ENCODE measurements at places on chromosomes 2 and 18.

DNA sequence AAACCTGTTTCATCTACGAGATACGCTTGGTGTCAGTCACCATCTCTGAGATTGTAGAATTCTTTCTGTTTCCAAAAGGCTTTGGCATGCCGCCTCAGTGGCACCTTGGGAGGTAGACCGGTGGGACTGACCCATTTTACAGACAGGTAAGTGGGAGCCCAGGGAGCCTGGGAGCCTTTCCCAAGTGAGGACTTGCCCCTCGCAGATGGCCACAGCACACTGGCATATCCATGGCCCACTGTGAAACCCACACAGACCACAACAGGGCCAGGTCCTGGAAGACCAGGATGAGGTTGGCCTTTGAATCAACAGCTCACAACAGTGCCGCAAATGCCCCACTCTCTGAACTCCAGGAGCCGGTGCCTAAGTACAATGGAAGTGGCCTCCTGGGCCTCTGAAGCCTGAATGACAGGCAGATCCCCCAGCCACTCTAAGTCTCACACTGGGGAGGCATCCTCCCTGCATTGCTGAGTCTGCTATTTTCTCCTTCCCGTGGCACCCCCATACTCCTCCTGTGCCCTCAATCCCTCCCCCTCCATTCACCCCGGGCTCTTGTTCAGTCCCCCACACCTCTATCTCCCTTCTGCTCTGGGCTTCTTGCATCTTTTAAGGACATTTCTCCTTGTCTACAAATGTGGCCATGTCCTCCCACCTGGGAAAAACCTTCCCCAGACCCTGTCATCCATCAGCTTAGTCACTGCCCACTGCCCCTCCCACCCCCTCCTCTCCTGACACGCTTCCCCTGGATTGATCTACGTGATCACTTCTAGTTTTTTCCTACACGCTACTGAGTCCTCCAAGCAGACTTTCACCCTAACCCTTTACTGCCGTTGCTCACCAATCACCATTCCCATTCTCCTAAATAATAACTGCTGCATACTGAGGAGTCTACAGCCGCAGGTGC is 26.2 kb downstream of the CENPA start:
- H3K27ac ChIP-seq: no peak overlapping the region
- H3K36me3 ChIP-seq: no peaks in the 10 kb centered on the region
- H3K4me3 ChIP-seq: no peak overlapping the region

GRCh38 chr2:218002845-218003180 is at the start of gene TNS1:
TNS1 (minus strand) TSS chr2:218002995; CDS start chr2:218002872, 123 bp downstream.
- no peak within 1 kb of the TSS for H3K27ac ChIP-seq
- peaks cover 8% of the 10 kb centered on the region for H3K27me3 ChIP-seq
- no peaks in the 10 kb centered on the region for H3K36me3 ChIP-seq

- no peaks in the 10 kb centered on the region for H3K36me3 ChIP-seq
- no peaks in the 10 kb centered on the region for H3K27me3 ChIP-seq
- DNase-seq: no peak
- no peak overlapping the region for H3K27ac ChIP-seq
- no peaks in the 10 kb centered on the region for H3K4me1 ChIP-seq
Observed at GRCh38 chr18:48634491-48634890, 95.7 kb downstream of the CTIF start.

GRCh38 chr18:7902399-7902839 is 335.3 kb downstream of the PTPRM start:
- no peak overlapping the region for H3K27ac ChIP-seq
- no peaks in the 10 kb centered on the region for H3K36me3 ChIP-seq
- H3K4me1 ChIP-seq: no peaks in the 10 kb centered on the region
- H3K4me3 ChIP-seq: no peak overlapping the region
- H3K27me3 ChIP-seq: no peaks in the 10 kb centered on the region

DNA sequence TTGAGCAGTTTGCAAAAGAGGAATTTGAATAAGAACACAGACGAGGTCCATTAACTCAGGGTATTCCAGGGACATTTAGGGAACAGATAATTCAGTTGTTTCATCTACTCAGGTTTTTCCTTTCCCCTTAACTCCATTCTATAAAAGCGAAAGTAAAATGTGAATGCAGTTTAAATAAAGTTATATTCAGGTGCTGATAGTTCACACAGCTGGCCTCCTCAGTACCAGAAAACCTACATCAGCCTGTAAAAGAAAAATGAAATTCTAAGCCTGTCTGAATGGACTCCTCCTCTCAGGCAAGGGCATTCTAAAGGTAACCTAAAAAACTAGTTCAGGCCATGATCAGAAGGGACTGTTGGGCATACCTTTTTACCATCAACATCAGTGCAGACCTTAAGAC is 873.8 kb downstream of the SUCLG1 start:
- no peak for DNase-seq
- H3K27me3 ChIP-seq: no peaks in the 10 kb centered on the region
- H3K4me3 ChIP-seq: no peak overlapping the region
- H3K36me3 ChIP-seq: no peaks in the 10 kb centered on the region

DNA sequence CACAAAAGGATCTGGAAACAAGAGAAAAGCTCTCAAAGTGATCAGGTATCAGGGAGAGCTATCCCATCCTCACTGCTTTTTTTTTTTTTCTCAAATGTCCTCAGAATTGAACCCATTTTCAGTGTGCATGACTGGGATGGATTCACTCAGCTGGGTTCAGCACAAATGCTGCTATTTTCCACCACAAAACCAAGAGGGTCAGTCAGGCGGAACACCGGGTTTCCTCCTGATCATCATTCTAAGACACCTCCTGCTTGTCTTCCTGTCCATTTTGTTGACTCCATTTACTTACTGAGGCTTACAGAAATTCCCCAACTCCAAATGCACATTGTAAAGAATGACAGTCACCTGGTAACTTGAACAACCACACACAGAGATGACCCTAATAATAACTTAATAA is 39.9 kb downstream of the CYRIA start:
- DNase-seq: no peak
- H3K4me3 ChIP-seq: no peak overlapping the region
- H3K4me1 ChIP-seq: peaks cover 82% of the 10 kb centered on the region
- H3K36me3 ChIP-seq: no peaks in the 10 kb centered on the region
- H3K27me3 ChIP-seq: no peaks in the 10 kb centered on the region

- no peak for DNase-seq
- no peaks in the 10 kb centered on the region for H3K27me3 ChIP-seq
- H3K4me1 ChIP-seq: peaks cover 12% of the 10 kb centered on the region
- H3K4me3 ChIP-seq: no peak overlapping the region
- H3K36me3 ChIP-seq: no peaks in the 10 kb centered on the region
- H3K27ac ChIP-seq: no peak overlapping the region
Observed at GRCh38 chr2:25493207-25493606, 151.5 kb upstream of the DNMT3A start.

Data from activated T-cell treated with anti-CD3 and anti-CD28 coated beads, Interleukin-2, amount 50 U/mL, for 72 hours (primary cell).